ENCODE measurements at places on chromosomes 1 and 21.

DNA sequence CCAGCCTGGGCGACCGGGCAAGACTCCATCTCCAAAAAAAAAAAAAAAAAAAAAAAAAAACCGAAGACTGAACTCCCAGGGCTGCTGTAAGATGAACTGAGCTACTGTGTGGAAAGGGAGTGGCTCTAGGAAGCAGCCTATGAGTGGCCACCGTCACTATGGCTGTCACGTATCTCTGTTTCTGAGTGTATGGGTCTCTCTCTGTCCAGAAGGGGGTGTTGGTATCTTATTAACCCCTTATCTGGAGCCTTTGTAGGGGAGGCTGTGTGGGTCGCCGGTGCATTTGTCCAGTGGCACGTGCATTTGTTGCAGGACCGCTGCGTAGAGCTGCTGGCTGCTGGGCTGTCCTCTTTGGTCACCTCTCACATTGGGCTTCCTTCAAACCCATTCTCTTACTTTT lies 326.6 kb downstream of the CAMTA1 start:
- no peak for DNase-seq

DNA sequence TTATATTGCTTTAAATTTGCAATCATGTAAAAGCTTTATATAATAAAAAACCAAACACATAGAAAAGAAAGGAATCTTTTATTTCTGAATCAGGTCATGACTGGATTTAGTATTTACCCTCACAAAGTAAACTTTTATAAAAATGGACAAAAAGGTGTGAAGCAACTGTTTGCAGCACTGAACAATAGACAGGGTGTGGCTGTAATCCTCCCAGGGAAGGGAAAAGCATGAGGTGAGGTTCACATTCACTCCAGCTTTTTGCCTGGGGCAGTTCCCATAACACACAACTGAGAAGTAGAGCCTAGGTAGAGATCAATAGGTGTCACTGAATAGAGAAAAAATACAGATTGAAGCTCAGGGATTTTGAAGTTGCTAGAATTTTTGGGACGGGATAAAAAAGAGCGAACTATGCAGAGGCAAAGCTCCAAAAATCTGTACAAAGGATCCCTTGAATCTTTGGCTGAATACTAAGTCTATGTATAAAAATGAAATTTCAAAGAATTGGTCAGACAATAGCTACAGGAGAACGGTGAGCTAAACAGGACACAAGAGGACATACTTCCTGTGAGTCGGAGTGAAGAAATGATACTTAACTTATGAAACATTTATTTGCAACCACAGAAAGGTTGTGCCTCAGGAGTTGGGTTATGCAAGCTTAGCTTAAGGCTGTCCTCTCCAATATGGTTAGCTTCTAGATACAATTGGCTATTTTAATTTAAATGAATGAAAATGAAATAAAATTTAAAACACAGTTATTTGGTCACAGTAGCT lies 162.0 kb upstream of the ZP4 start:
- no peak for DNase-seq

- no peak for DNase-seq
Measured at GRCh38 chr1:29625084-29625420, 388.7 kb downstream of the PTPRU start.

GRCh38 chr21:37509802-37510393 lies 143.3 kb downstream of the DYRK1A start:
- DNase-seq = no peak

- DNase-seq = no peak
Measured at GRCh38 chr21:15034126-15034853, 30.5 kb downstream of the NRIP1 start.

DNA sequence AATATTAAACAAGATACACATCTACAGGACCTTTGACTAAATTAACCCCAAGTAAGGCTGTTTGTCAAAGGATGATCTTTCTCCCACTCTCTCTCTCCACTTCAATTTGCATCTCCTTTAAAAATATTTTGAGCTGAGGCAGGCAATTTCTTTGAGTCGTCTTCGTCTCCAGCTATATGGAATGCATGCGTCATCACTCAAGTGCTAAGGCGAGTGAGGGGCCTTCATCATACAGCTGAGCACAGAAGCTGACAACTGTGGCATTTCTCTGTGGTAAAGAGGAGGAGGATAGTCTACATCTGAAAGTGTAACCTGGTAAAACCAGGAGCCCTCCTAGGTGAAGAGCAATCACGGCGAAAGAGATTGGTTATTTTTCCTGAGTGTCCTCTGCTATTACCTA lies 7.6 kb downstream of the EPHX4 start:
- DNase-seq = no peak

DNA sequence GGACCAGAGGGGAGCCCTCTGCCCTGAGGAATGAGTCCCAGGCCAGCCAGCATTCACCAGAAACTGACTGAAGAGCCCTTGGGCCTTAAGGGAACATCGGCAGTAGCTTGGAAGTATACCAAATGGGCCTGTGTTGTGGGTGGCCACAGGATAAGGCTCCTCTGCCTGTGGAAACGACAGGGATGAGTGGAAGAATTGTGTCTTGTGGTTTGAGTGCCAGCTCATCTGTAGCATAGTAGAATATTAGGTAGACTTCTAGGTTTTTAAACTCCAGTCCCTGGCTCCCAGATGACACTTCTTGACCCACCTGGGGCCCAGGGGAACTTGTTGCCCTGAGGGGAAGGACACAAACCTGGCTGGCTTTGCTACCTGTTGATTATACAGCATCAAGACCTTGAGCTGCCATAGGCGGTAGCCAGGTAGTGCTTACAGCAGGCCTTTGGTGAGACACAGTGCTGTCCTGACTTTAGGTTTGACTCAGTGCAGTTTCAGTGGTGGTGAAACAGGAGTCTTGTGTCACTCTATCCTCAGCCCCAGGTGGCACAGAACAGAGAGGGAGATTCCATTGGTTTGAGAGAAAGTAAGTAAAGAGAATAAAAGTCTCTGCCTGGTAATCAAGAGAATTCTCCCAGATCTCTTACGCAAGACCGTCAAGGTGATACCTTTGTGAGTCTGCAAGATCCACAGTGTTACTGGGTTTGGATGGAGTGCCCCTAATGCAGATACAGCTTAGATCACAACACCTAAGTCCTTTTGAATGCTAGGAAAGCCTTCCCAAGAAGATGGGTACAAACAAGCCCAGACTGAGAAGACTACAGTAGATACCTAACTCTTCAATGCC lies 50.2 kb downstream of the RABGAP1L start:
- DNase-seq = no peak

DNA sequence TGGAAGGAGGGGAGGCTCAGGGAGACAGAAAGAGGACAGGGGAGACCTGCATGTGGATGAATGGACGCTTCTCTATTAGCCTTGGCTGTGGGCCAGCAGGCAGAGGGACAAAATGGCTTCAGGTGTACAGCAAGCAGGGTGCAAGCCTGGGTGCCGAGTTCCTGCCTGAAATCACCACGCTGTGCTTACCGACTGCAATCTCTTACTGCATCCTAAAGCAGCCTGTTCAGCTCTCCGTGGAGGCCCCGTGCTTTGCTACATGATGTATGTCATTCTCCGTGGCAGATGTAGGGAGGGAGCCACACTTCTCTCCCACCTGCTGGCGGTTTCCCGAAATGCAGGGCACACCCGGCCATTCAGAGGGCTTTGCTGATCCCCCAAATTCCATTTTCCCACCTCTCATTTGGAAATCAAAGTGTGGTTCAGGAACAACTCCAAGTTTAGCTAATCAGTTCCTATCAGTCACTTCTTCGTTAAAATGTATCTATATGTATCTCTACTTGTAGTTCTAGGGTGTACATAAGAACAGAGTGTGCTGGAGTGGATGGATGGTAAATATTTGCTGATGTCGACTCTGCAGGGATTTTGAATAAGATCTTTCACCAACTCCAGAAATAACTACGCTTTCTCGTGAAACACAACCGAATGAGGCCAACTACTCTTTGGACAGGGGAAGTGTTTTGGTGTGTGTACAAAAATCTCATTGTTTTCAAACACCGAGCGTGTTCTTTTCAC lies 122.3 kb upstream of the BACE2 start:
- DNase-seq = no peak

GRCh38 chr1:1132956-1133750 lies 17.3 kb upstream of the C1orf159 start:
- DNase-seq = no peak

- DNase-seq = no peak
Measured at GRCh38 chr1:244836135-244836521, 670 bp downstream of the COX20 start.

DNA sequence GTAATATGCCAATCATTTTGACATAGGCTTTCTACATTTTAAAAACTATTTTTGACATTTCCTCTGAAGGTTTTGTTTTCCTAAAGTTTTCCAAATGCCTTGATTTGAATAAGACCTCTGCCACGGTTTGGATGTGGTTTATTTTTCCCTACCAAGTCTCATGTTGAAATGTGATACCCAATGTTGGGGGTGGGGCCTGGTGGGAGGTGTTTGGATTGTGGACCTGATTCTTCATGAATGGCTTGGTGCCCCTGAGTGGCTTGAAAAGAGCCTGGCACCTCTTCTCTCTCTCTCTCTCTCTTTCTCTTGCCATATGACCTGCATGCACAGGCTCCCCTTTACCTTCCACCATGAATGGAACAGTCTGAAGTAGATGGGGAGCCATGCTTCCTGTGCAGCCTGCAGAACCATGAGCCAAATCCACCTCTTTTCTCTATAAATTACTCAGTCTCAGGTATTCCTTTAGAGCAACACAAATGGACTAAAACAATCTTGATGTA lies 14.8 kb downstream of the MMEL1 start:
- DNase-seq = no peak

- no peak for DNase-seq
Measured at GRCh38 chr1:21050031-21050430, 126.7 kb downstream of the EIF4G3 start.

DNA sequence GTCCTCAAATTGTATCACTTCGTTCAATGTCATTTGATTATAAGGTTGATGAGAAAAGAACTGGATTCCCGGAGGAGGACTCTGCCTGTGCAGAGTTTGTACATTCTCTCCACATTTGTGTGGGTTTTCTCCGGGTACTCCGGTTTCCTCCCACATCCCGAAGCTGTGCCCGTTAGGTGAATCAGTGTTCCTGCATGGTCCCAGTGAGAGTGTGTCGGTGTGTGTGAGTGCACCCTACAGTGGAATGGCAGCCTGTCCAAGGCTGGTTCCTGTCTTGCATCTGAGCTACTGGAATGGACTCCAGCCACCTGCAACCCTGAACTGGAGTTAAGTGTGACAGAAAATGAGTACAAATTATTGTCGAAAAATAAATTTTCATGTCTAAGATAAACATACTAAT lies 92.2 kb upstream of the KCTD3 start:
- no peak for DNase-seq

GRCh38 chr1:203127666-203128430 lies at the start of gene ADORA1:
Gene ADORA1, plus strand, starts transcription at chr1:203127726. Its CDS starts 1,116 bp downstream, at chr1:203128842.
- DNase-seq = no peak

- DNase-seq = no peak
Measured at GRCh38 chr1:90502696-90503095, 214.4 kb downstream of the BARHL2 start.

DNA sequence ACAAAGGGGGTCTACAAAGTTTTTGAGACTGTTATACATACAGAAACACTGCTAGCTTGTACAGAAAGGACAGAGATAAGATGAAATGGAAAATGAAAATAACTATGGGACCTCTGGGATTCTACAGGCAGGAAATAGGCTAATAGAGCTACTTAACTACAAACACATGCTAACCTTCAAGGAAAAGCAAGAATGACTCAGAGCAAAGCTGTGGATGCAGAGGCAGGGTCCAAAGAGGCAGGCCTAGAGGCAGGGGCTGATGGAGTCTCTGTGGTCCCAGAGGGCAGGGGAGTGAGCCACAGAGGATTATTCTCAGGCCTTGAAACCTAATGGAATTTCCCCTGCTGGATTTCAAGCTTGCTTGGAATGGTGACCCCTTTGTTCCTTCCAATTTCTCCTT lies 18.7 kb upstream of the GOLT1A start:
- DNase-seq = no peak

DNA sequence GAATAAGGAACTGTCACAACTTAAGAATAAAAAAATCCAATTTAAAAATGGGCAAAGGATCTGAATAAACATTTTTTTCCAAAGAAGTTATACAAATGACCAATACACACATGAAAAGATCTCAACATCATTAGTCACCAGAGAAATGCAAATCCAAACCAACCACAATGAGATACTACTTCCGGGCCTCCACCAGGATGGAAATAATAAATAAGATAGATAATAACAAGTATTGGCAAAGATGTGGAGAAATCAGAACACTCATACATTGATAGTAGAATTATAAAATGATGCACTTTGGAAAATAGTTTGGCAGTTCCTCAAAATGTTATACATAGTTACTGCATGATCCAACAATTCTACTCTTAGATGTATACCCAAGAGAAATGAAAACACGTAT lies 18.7 kb downstream of the ZSWIM5 start:
- no peak for DNase-seq

GRCh38 chr1:95035536-95035935 lies 37.2 kb downstream of the ALG14 start:
- no peak for DNase-seq

DNA sequence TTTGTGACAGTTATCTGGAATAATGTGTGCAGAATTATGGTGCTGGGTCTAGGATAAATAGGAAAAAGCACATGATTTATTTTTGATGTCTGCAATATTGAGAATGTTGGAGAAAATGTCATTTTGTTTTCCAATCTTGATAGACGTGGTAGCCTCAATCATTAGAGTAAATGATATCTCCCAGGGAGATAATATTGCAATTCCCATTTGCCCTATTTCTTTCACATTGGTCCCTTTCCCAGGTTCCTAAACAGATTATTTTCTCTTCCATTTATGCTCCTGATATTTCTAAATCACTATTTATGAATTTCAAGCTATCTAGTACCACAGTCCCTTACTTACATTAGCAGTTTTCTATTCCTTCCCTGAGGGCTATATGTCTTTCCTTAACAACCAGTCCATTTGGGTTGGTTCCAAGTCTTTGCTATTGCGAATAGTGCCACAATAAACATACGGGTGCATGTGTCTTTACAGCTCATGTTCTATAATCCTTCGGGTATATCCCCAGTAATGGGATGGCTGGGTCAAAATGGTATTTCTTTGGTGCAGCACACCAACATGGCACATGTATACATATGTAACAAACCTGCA lies 447.3 kb downstream of the PLA2G4A start:
- DNase-seq = no peak

DNA sequence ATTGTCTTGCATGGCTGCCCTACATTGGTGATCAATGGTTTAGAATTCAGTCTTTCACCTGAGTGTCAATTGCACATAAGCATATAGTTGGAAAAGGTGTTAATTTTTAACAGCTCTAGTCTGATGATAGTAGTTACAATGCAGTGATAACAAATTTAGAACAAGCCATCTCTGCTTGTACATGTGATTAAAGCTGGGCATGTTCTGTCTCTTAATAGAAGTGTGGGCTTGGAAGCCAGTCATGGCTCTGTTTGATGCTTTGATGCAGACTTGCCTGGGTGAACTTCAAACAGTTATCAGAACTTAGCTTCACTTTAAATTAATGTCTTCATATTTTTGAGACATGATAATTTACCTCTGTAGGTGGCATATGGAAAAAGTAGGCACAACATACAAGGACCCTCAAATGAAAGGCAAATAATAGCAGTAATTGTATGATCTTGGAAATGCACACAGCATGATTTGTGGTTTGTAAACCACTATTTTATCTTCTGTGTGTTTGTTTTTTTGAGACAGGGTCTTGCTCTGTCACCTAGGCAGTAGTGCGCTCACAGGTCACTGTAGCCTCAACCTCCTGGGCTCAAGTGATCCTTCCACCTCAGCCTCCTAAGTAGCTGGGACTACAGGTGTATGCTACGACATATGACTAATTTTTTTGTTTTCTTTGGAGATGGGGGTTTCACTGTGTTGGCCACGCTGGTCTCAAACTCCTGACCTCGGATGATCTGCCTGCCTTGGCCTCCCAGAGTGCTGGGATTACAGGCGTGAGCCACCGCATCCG lies 3.8 kb downstream of the DDI2 start:
- no peak for DNase-seq

- no peak for DNase-seq
Measured at GRCh38 chr1:3521426-3521825, 67.0 kb downstream of the ARHGEF16 start.

Measured in stimulated activated CD8-positive, alpha-beta memory T cell treated with anti-CD3 and anti-CD28 coated beads, Interleukin-7, amount 100 ng/mL, for 4 hours (primary cell).